Right cardiac atrium (tissue), 5 donors: ENCODE measurements at places on chromosomes 11 and 22. TPM values are rescaled to one million over a fixed set of nuclear protein-coding genes. Genes with fewer than 3 reads are reported as not detected.
A peak's percentile ranks its signal among the peaks of the same experiment; 100 is the strongest.

DNA sequence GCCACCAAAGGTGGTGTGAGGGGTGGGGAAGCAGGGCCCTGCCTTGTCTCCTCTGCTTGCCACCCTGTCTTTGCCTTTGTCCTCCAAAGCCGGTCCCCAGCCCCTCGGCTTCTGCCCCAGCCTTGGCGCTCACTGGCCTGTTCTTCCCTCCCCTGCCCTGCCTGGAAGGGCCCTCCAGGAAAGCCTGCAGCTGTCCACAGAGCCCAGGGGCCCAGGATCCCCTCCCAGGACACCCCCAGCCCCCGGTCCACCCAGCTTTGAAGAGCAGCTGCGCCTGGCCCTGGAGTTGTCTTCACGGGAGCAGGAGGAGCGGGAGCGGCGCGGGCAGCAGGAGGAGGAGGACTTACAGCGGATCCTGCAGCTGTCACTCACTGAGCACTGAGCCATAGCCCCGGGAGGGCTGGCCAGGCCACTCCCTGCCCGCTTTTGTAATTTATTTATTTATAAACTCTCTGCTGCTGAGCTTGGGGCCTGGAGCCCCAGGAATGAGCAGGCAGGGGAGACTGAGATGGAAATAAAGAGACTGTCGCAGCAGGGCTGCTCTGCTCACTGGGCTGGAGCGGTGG lies 1.3 kb upstream of the SSH3 start:
- DNase-seq: peak; percentile 87

- DNase-seq: peak; percentile 88
Observed at GRCh38 chr11:69640995-69641581, at the start of gene CCND1. TSS of gene CCND1 (plus strand) at chr11:69641156. CDS start at chr11:69641314, 158 bp downstream.

GRCh38 chr11:69008737-69009440 lies 4.2 kb downstream of the MRGPRF start:
- peak; percentile 88 for DNase-seq

- no peak for DNase-seq
Observed at GRCh38 chr11:80718611-80719291, 1277.9 kb upstream of the TENM4 start.

DNA sequence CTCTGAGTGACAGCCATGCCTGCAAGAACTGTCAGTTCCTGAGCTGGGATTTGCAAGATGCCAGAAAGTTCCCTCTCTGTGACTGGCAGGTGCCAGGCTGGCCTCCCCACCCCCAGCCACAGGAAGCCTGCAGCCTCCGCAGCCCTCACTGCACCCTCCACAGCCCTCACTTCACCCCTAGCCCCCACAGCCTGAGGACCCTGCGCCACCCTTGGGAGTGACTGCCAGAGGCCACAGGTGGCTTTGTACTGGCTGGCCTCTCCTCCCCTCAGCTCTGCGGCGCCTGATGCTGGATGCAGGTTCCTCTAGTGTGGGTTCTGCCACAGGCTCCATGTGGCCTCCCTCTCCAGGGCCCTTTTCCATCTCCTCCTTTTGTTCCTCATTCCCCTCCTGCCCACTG lies 28.7 kb downstream of the MPPED1 start:
- DNase-seq: no peak

GRCh38 chr11:108037636-108038035 lies 28.9 kb downstream of the CUL5 start:
- no peak for DNase-seq

PRR33 gene
- polyA plus RNA-seq: 0.81 TPM

- no peak for DNase-seq
Observed at GRCh38 chr11:63747011-63747410, 21.6 kb downstream of the ZFTA start.

C22orf42 gene
- polyA plus RNA-seq: not detected

UNC93B1 gene
- 6.9 TPM for polyA plus RNA-seq

DNA sequence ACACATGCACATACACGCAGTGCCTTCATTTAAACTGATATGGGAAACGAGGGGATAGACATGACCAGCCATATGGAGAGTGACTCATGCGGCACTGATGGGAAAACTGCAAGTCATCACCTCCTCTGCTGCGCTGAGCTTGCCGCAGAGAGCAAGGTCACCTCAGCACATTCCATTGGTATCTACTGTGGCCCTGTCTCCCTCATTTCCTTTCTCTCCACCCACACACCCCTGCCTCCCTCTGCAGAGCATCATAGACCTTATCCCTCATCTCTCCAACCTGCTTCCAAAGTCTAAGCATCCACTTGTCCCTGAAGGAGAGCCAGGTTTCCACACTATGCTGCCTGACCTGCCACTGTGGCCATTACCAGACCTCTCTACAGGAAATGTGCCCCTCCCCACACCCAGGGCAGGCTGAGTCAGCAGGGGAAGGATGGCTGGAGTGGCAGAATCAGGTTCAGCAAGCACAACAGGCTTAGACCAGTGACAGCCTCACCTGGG lies 116.9 kb upstream of the SNX19 start:
- DNase-seq: no peak

GRCh38 chr22:22902247-22903001 lies 14.8 kb downstream of the IGLL5 start:
- no peak for DNase-seq

DNA sequence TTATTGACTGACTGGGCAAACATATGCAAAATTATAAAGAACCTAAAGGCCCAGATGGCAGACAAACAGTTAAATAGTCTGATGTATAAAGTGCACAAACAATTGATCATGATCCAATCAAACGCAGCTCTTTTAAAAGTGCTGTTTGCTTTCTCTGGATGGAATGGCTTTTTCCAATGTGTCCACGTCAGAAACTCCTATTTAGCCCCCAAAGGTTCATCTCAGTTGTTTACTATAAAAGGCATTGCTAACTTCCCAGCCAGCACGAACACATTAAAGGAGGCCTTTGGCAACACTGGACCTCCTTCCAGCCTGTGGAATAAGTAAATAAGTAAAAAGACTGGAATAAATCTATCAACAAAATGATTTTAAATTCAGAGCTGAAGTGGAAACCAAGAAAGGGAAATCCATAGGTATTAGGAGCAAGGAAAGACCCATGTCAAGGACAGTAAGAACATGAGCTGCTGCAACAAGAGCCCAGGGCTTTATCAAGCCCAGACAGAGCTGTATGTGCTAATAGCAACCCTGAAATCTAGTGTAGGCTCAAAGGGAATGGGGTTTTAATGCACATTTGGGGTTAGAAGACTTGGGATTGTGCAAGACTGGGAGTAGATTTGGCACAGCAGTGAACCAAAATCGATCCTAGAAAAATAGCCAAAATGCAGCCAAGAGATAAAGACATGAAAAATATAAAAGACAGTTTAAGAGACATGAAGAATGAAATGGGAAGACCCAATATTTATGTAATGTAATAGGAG lies 105.4 kb downstream of the EFCAB6 start:
- DNase-seq: no peak

- peak; percentile 65 for DNase-seq
Observed at GRCh38 chr11:9662273-9662672, 1.6 kb upstream of the SWAP70 start.

DNA sequence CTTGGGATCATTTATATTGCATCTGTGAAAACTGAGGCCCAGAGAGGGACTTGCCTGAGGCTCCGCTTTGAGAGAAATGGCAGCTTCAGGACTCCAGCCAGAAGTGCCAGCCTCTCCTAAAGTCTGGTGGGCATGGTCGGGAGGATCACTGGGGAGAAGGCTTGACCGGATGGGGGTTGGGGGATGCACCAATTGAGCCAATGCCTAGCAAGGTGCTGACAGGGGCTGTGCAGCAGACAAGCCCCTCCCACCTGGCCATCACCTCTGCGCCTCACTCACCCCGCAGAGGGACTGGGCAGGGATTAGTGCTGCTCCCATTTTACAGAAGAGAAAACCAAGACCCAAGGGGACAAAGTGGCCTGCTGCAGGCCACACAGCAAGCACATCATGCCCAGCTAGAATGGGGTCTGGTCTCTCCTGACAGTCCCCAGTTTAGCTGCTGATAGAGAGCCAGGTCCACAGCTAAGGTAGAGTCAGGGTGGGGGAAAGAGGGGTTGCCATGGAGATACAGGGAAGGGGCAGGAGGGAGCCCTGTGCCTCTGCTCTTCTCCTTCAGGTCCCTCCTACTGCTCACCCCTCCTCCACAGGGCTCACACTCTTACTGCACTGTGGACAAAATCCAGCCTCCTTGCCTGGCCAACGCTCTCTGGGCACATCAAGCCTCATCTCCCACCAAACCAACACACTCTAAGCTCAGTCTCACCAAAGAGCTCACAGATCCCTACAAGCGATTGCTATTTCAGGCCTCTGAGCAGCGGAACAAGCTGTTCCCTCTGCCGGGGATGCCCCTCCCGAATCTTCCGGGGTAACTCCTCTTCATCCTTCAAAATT lies 29.5 kb downstream of the TEF start:
- peak; percentile 67 for DNase-seq

- DNase-seq: peak; percentile 66
Observed at GRCh38 chr11:75505916-75506692, 19.6 kb downstream of the GDPD5 start.

- no peak for DNase-seq
Observed at GRCh38 chr11:67389477-67389876, 2.3 kb upstream of the RAD9A start.

GPR83 gene
- polyA plus RNA-seq: 0.25 TPM

GRCh38 chr22:29348041-29348440 lies 32.5 kb upstream of the RASL10A start:
- DNase-seq: no peak

DNA sequence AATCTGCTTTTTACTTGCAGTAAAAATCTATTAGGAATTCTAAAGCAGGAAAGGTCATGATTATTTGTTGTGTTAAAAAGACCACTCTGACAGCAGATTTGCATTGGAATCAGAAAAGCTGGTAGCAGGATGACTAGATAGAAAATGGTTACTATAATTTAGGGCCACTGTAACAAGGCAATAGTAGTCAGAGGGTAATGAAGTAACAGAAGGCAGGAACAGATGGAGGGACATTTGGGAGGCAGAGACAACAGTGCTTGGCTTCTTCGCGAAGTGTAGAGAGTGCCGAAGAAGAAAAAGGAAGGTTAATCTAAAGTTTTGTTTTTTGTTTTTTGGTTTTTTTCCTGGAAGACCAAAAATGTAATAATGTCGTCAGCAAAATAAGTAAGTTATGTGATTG lies 129.8 kb upstream of the SLC5A12 start:
- DNase-seq: no peak

GRCh38 chr22:22565981-22566380 lies 6.9 kb upstream of the PRAME start:
- no peak for DNase-seq

DNA sequence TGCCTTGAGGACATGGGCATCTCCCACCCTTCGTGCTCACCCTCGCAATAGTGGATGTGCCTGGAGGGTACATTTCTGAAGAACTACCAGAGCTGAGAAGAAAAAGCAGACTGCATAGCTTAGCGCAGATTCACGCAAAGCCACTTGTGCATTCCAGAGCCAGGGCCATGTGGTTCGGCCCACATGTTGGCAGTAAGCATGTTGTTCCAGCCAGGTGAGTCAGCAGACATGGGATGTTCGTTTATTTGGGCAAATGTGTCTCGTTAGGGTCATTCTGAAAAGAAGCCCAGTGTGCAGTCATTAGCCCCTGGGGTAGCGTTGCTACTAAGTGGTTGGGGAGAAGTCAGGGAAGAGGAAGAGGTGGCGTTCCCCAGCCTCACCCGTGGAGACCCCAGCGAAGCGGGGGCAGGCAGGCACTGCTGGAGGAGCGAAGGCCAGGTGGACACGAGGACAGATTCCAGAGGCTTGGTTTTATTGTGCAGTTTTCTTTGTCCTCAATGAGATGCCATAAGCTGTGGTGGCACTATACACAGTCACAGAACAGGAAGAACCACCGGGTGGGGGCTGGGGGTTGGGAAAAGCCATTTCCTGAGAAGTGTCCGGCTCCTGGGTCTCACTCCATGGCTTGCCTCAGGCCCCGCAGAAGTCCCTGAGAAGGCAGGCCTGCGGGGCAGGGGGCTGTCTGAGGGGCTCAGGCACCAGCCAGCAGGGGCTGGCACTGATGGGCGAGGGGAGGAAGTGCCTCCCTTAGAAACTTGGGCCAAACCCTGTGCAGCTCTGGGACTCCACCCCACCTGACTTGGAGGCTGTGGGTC lies 5.0 kb downstream of the THY1 start:
- no peak for DNase-seq

MAPK8IP2 gene
- 0.57 TPM for polyA plus RNA-seq

RAB39A gene
- polyA plus RNA-seq: not detected

DNA sequence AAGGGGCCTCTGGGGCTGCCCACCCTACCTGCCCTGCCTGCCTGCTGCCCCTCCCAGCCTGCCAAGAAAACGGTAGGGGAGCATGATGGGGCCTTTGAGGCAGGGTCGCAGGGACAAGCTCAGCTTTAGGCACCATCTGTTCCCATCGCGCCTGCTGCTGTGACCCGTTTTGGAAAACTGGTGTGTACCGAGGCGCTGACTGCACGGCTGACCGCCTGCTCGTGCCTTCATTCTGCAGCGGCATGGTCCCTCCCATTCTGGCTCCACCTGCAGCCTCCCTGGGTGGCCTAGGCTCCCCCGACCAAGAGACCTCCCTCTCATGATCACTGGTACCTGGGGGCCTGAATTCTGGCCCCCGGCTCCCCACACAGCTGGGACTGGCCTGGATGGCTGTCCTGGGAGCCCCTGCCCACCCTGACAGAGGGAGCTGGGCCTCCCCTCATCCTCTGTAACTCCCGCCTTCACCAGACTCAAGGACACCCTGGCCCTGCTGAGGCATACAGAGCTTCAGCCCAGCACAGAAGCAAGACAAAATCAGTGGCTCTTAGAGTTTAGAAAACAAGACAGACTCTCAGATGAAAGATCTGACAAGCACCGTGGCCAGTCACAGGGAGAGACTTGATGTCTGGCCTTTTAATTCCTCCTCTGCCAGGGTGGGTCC lies 6.5 kb upstream of the MYRF start:
- DNase-seq: no peak

MEN1 gene
- 10.1 TPM for polyA plus RNA-seq

GRCh38 chr11:38305682-38306081 lies 1707.6 kb upstream of the RAG2 start:
- DNase-seq: no peak

DNA sequence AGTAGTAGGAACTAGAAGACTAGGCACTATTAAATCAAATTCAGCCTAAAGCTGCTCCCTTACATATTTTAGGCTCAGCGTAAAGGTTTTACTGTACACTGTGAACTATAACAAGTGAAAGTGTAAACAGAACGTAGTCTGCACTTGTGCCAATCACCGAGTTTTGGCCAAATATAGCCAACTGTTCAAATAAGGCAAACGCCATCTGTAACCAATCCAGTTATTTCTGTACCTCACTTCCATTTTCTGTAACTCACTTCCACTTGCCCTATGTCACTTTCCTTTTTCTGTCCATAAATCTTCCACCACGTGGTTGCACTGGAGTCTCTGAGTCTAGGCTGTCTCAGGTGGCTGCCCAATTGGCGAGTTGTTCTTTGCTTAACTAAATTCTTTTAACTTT lies 2132.2 kb downstream of the LRRC4C start:
- DNase-seq: no peak
